AML-193 (cell line): ENCODE measurements at places on chromosomes 7 and 10.

- no peak for DNase-seq
Measured at GRCh38 chr7:35652124-35652523, 42.8 kb downstream of the HERPUD2 start.

DNA sequence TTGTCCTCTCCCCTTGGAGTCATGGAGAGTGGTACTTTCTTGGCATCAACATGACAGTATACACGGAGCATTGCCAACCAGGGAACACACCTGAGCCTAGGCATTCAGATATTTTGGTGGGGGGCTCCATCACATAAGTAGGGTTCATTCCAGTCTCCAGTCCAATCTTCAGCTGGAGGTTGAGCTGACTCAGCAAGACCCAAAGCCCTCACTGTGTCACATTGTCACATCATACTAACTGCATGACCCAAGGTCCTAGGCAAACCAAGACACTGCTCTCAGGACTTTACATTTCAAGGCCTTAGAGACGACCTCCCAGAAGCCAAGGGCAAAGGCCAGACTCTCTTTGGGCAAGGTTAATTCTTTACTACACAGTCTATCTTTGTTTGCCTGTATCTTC is 190.1 kb downstream of the TMEM178B start:
- no peak for DNase-seq

GRCh38 chr10:121084016-121084674 is 233.0 kb downstream of the WDR11 start:
- no peak for DNase-seq

DNA sequence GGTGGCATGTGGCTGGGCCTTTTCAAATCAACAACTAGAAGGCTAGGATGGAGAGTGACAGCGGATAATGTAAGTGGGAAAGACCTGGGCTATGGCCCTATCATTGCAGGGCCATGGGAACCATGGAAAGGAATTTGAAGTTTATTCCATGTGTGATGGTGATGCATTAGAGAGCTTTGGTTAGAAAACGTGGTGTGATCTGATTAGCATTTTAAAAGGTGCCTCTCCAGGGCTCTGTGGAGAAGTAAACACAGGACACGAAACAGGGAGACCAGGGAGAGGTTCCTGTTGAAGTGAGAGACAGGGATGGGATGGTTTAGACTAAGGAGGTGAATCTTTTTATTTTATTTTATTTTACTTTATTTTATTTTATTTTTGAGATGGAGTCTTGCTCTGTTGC is 749.5 kb downstream of the GATA3 start:
- DNase-seq: no peak

DNA sequence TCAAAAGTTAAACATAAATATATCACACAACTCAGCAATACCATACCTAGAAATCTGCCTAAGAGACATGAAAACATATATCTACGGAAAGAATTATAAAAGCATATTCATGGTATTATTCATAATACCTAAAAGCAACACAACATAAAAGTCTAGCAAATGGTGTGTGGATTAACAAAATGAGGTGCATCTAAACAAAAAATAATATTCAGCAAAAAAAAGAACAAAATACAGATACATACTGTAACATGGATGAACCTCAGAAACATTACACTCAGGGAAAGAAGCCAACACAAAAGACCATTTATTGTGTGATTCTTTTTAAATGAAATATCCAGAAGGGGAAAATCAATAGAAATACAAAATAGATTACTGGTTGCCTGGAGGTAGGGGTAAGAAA is 155.0 kb downstream of the IMMP2L start:
- no peak for DNase-seq

GRCh38 chr10:60144099-60144498 is 237.7 kb upstream of the CCDC6 start:
- no peak for DNase-seq

DNA sequence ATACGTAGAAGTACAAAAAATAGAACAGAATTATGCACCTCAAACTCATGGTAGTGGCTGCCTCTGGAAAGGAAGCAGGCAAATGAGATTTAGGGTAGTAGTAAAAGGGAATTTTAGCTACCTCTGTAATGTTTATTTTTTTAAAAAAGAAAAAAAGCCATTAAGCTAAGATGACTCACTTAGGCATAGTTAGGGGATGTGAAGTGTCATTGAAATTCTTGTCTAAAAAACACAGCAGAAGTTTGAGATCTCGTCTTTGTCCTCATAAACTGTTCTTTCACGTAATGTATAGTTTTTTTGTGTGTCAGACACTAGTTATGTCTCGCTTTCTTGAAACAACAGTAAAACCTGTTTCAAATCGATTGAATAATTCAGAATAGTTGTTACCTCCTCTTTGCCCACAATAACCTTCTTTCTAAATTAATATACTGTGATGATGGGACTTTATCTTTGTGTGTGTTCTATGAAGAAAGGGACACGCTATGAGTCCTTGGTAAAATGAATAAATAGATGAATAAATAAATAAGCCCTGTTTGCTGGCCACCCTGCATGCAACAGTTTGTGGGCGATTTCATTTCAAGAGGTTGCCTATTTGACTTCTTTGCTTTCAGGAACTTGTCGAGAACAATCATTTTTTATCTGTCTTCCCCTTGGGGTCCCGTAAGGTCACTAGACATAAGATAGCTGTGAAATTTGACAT is 14.5 kb upstream of the FBXW4 start:
- DNase-seq: no peak

DNA sequence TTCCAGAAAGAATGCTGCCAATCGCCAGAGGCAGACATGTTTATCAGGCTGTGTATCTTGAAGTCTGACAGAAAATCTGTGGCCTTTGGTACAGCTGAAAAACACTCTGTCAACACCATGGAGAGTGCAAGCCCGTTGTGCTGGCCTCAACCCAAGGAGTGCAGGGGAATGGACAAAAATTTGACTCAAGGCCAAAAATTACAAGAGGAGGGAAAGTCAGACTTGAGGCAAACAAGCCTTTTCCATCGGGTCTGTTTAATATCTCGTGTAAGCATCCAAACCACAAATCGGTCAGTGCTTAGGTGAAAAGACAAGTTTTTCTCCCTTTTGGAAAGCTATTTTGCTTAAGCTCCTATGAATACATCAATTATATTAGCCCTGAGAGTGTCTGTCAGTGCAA is 305.3 kb upstream of the NFE2L3 start:
- DNase-seq: no peak

- DNase-seq: no peak
Measured at GRCh38 chr10:130360826-130361311, 224.7 kb downstream of the GLRX3 start.

DNA sequence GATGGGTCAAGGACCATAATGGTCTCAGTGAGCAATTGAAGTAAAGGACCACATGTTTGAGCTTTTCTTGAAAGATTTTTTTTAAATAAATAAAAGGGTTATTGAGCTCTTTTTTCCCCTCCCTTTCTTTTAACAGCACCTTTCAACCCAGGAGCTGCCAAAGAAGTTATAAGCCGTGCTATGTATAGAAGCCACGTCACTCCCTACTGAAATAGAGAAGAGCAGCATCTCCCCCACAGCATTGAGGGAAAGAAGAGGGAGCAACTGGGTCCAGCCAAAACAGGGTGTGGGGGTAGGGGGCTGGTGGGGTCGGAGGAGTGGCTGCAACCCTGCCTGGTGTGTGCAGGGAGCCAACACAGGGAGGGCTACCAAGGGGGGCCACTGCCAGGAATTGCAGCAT is 227.2 kb downstream of the PLXNA4 start:
- no peak for DNase-seq
